ENCODE measurements at places on chromosomes 7 and 10.

GRCh38 chr7:44621034-44621749 lies 14.8 kb downstream of the OGDH start:
- no peak for DNase-seq

DNA sequence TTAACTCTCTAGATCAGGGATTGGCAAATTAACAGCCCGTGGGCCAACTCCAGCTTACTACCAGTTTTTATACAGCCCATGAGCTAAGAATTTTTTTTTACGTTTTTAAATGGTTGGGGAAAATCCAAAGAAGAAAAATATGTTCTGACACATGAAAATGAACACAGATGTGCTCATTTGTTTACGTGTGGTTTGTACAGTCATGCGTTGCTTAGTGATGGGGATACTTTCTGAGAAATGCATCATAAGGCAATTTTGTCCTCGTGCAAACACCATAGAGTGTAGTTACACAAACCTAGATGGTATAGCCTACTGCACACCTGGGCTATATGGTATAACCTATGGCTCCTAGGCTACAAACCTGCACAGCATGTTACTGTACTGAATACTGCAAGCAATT lies 8.3 kb upstream of the SMKR1 start:
- no peak for DNase-seq

GRCh38 chr7:2823130-2823529 lies 21.0 kb downstream of the GNA12 start:
- no peak for DNase-seq

DNA sequence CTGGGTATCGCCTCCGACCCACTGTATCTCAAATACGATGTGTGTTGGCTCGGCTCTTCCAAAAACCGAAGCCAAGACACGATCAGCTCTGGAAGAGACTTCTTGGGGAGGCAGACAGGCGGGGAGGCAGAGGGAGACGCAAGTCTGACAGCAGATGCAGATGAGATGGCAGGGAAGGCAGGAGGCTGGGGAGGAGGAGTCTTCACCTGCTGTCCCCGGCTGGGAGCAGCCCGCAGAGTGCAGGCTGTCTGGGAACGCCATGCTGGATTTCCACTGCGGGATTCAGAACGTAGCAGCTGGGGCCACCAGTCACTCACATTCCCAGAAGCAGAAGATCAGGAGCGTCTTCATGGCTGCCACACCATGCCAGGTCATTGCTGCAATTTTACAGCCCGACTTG lies 29.4 kb downstream of the CTBP2 start:
- DNase-seq = no peak

DNA sequence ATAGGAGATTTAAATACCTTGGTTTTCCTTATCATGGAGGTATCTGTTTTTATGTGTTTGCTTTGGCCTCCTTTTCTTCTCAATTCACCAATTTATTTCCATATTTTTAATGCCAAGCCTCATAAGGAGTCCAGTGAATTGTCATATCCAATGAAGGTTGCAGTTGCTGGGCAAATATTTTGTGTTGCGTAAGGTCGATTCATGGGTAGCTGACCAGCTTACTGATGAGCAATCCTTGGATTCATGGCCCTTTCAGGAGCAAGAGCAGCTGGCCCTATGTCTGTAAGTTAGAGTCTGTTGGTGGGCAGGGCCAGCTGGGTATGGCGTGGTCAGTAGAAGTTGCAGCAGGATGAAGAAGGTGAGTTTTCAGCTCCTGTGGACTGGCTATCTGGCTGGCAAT lies 182.9 kb downstream of the PFKFB3 start:
- no peak for DNase-seq

- DNase-seq = no peak
Measured at GRCh38 chr7:117395743-117396142, 31.6 kb downstream of the ASZ1 start.

DNA sequence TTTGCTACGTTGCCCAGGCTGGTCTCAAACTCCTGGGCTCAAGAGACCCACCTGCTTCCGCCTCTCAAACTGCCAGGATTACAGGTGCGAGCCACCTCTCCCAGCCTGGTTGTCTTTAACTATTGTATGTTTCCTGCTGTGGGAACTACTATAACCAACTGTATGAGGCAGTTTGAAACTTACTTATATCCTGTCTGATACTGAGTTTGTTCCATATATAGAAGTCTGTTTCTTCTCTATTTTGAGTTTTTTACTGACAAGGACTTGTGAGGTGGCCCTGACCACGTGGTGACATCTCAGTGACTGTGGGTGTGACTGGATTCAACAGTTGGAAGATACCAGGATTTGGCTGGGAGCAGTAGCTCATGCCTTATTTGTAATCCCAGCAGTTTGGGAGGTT lies 14.2 kb downstream of the FBH1 start:
- no peak for DNase-seq

GRCh38 chr10:129911451-129912165 lies 52.5 kb downstream of the EBF3 start:
- DNase-seq = no peak

GRCh38 chr7:33643530-33643929 lies 261.8 kb upstream of the BMPER start:
- DNase-seq = no peak

DNA sequence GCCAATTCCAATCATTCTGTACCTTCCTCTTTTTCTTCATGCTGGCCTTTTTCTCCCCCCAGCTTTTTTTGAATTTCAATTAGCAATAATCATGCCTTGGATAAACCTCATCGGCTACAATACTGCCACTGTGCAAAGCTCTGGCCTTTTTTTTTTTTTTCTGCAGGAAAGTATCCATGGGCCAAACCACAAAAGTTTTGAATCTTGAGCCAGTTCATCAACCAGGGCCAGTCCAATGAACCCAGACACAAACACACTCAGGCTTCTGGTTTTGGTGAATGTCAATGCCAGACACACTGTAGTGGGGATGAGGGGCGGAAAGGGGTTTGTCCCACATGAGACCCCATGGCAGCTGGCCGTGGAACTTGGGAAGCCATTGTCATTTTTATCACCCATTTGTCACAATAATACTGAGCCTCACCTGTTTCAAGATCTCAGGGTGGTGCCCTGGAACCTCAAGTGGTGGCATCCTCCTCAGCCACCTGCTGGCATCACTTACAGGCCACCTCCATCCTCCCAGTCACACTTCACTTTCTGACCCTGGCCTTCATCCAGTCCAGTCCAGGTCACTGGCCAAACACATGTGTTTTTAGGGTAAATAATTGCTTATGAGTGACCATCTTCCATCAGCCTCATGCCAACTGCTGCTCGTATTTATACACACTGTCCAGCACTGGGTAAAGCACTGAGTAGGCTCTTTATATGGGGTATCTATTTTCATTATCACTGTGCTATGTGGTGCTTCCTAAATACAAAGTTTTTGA lies 40.8 kb upstream of the TSPAN33 start:
- no peak for DNase-seq

- DNase-seq = peak; percentile 49
Measured at GRCh38 chr10:128178302-128178958, 52.2 kb upstream of the MKI67 start.

DNA sequence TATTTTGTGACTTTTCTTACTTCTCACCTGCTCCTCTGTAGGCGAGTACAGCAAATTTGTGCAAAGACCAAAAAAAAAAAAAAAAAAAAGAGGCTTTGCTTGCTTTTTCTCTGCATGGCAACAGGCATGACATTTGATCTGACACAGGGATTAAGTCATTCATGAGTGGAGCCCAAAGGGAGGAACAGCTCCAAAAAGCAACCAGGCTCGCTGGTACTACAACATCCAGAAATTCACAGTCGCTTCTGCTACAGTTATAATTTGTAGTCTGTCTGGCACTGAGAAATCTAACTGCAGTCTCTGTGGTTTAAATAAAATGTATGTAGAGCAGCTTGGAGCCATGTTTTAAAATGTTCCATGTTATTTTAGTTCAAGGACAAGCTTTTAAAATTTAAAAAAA lies 31.7 kb downstream of the MKX start:
- no peak for DNase-seq

GRCh38 chr7:35448486-35448885 lies 194.6 kb upstream of the TBX20 start:
- DNase-seq = no peak

- no peak for DNase-seq
Measured at GRCh38 chr7:106038916-106039315, 73.2 kb downstream of the SYPL1 start.

DNA sequence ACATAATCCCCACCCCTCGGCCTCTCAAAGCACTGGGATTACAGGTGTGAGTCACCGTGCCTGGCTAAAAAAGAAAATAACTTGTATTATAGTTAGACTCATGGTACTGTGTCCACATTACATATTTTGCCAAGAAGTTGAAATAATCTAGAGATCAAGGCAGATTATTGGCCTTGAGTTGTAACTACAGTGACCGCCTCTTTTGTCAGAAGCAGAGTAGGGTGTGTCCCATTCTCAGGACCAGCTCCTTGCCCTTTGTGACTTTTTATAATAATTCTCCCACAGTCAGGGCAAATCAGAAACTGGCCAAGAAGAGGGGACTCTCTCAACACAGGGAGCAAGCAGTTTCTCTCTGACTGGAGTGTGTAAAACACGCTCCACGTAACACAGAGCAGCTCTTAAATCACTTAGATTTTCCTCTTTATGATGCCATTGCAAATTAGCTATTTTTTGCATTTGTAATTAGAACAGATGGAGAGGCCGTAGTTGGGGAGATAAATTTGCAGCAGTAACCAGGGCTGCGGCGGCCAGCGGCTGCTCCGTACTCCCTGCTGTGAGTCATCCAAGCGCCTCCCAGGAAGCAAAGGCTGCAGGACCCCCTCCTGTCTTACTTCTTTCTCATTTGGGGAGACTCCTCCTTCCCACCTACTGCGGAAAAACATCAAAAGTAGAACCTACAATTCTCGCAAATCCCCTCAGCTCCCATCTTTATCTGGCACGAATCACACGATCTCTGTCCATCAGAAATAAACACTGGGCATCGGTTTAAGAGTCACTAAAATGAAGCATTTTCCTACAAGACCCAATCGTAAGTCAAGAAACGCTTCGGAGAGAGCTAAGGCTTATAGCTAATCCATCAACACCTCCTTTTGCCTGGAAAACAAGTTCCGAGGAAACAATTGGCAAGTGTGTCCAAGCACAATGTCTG lies 32.1 kb upstream of the MSRB2 start:
- DNase-seq = no peak

- DNase-seq = no peak
Measured at GRCh38 chr7:69992938-69993337, 394.7 kb downstream of the AUTS2 start.

DNA sequence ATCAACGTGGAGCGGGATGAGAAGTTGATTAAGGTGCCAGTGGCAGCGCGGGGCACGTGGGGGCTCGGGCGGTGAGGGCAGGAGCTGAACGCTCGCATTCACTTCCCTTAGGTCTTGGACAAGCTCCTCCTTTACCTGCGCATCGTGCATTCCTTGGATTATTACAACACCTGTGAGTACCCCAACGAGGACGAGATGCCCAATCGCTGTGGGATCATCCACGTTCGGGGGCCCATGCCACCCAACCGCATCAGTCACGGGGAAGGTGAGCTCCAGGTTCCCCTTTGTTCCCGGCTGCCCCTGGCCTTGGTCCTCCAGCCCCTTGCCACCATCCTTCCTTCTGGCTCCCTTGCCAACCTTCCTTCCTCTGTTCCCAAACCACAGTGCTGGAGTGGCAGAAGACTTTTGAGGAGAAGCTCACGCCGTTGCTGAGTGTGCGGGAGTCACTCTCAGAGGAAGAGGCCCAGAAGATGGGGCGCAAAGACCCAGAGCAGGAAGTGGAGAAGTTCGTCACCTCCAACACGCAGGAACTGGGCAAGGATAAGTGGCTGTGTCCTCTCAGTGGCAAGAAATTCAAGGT lies 2.5 kb downstream of the UFSP1 start:
- DNase-seq = no peak

DNA sequence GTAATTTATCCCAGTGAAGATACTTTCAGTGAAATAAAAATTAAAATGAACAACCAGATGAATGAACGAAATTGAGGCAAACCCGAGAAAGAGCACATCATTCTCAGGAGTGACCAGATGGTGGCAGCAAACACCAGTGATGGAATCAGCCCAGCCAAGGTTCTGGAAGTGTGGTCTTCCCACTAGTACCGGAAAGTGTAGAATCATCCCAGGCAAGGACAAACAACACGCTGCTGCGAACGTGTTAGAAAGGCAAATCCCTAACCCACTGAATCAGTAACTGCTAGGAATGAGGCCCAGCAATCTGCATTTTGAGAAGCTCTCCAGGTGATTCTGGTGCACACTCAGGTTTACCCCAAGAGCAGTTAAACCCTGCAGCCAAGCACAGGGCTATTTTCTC lies 15.5 kb upstream of the SLC18A3 start:
- DNase-seq = peak; percentile 40

GRCh38 chr10:105742184-105742583 lies 1101.1 kb downstream of the SORCS3 start:
- DNase-seq = no peak

- DNase-seq = no peak
Measured at GRCh38 chr10:113128450-113129070, 178.5 kb downstream of the TCF7L2 start.

- no peak for DNase-seq
Measured at GRCh38 chr7:43179393-43179792, 66.9 kb downstream of the HECW1 start.

DNA sequence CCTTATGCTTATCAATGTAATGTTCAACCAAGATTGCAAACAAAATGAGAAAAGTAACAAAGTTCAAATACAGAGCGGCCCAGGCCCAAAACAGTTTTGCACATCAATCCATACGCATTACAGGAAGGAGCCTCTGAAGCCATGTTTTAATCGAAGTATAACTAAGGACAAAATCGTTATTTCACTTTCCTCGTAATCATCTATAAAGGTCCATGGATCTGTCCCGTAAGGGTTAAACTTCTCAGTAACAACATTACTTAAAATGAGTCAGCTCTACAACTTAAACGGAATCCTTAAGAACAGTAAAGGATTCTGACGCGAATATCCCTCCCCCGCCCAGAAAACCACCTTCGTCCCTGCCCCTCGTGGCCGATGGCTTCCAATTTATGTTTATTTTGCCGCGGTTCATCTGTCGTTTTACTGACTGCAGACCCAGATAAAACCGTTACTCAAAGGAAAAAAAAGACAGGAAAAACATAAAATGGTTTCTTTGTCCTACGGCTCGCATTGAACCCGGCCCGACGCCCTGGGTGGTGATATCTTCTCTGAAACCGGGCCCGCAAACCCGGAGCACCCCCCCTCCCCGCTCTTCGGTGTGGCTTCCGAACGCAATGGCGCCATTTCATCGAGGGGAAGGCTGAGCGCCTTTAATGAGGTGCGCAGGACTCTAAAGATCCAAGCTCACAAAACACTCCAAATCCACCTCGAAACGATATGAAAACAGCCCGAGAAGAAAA lies 1.1 kb downstream of the HNRNPA2B1 start:
- DNase-seq = peak; percentile 67

DNA sequence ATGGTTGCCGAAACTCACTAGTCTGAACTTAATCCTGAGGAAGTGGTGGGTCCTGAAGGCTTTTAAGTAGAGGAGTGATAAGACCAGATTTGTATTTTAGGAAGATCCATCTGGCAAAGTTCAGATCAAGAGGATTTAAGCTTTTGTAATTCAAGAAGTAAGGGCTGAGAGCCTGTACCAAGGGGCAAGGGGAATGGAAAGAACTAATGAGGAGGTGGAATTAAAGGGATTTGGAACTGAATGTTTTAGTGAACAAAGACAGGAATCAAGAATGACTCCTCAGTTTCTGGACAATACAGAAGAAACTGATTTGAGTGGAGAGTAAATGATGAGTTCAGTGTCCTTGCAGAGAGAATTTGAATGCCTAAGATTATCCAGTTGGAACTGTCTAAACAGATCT lies 249.0 kb downstream of the C7orf25 start:
- DNase-seq = no peak

GRCh38 chr10:25142116-25142864 lies 32.5 kb upstream of the GPR158 start:
- DNase-seq = no peak
